Stimulated activated CD8-positive, alpha-beta memory T cell treated with anti-CD3 and anti-CD28 coated beads, Interleukin-12 subunit alpha, Interleukin-12 subunit beta, amount 100 ng/mL, for 4 hours (primary cell): ENCODE measurements at places on chromosomes 13 and 19.
A peak's percentile ranks its signal among the peaks of the same experiment; 100 is the strongest.

DNA sequence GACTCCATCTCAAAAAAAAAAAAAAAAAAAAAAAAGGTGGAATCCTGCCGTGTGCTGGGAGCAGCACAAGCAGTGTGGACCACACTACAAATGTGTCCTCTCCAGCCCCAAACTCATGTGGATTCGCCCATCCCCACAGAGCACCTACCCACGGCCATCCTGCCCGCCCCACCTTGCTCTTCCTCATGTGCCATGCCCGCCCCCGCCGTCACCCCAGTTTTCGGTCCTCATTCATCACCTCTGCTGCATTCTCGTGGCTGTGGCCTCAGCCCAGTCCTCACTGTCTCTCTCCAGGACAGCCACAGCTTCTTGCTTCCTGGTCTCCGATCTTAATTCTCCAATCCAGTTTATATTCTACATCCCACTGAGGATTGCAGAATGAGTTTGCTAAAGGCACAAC is 80.0 kb upstream of the TM9SF2 start:
- DNase-seq = no peak

DNA sequence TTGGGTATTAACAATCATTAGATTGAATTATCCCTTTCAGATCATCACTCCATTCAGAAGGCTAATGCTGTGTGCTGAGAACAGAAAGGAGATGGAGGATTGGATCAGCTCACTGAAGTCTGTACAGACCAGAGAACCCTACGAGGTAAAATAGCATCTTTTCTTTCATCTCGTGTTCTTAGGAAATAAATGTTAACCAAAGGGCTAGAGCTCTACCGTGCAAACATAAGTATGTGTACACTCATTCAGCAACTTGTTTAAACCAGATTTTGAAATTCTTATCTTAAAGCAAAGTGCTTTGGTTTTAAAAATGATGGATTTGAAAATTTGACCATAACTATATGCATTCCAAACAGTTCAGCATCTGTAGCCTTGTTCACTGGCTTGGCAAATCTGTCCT is 106.8 kb downstream of the DGKH start:
- no peak for DNase-seq

DNA sequence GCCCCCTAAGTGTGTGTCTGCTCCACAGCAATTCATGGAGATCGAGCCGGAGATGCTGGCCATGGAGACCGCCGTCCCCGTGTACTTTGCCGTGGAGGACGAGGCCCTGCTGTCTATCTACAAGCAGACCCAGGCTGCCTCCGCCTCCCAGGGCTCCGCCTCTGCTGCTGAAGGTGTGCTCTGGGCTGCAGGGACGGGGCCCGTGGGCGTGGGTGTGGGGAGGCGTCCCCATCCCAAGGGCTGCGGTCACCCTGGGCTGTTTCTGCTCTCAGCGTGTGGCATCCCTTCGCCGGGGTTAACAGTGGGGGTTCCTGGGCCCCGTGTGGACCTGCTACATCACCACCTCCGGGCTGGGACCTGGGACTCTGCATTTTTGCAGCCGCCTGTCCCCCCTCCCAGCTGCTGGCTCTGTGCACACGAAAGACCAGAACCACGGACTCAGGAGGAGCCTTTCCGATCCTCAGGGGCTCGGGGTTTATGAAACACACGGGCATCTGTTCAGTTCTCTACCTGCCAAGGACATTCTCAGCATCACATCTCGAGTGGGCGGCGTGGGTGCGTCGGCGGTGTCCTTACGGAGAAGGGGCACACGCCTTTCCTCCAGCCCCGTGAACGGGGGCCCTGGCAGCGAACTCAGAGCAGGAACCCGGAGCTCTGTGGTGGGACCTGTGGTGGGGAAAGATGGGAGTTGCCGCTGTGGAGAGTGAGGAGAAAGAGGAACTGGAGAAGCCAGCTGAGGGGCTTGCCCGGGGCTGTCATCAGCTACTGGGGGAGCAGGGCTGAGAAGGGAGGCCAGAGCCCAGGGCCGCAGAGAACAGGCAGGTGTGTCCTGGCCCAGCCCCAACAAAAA is 7.8 kb downstream of the NCLN start:
- DNase-seq = no peak

GRCh38 chr13:69050696-69051095 is 1056.9 kb upstream of the ATXN8OS start:
- DNase-seq = no peak

DNA sequence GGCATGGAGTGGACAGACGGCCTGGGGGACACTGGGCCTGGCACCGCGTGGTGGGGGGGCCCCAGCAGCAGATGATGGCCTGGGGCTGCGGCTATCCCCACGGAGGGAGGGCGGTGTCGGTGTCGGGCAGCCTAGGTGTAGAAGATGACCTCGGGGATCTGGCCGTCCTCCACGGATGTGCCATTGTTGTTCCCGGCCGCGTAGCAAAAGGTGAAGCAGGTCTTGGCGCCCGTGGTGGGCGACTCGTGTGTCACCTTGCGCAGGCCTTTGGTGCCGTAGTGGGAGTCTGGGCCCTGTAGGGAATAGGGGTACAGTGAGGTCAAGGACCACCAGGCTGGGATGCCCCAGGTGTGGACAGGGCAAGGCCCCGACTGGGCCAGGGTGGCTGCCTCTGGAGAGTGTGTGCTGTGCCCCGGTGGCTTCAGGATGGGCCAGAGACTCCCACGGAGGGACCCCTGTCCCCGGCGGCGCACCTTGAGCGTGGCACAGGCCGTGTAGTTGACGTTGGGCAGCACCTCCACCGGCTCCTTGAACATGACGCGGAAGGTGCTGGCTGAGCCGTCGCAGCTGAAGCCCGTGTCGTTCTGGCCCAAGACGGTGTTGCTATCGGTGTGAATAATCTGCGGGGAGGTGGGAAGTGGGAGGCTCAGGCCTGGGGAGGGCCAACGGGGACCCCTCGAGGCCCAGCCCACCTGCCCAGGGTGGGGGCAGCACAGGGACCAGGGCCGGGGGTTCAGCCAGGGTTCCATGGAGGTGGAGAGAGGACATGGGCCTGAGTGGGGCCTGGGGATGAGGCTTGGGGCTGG is 29.0 kb downstream of the BTBD2 start:
- no peak for DNase-seq

DNA sequence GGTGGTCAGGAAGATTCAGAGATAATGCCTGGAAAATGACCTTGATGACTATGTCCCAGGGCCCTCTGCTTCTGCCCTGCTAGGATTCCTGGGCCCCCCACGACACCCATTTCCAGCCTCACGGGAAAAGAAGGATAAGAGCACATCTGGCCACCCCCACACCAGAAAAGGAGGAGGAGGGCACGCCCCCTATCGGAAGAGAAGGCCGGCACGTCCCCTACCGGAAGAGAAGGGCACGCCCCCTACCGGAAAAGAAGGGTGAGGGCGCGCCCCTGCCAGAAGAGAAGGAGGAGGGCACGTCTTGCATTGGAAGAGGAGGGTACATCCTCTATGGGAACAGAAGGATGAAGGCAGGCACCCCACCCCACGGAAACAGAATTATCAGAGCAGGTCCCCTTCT is 84.3 kb downstream of the IER2 start:
- DNase-seq = peak; percentile 18

DNA sequence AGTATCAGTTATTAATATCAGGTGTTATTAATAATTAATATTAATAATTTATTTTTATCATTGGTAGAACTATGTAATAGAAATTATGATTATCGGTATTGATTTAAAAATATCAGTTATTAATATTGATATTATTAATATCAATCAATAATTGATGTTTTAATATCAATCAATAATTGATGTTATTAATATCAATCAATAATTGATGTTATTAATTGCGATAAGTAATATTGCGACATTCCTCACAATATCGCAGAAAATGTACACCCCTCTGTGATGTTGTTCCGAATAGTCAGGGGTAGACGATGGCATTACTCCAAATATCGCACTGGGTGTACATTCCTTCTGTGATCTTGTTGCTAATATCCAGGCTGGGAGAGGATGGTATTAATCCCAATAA is 3.7 kb upstream of the RGCC start:
- DNase-seq = no peak

DNA sequence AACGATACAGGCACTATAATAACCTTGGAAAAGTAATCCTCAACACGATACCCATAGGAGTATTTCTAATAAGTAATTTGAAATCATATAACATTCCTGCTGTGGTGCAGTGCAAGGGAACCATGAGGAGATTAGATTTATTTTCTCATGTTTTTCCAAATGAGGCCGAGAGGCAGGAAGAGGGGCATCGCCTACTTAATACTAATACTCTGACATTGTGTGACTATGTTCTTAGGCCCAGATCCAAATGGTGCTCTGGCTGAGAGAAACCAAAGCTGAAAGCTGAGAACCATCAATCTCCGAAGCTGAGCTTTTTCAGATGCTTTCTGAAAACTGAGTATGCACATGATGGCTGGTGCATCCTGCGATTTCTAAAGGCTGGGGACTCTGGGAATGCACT is 248.0 kb upstream of the MAB21L1 start:
- DNase-seq = no peak

- no peak for DNase-seq
Measured at GRCh38 chr19:13727798-13728197, 36.5 kb upstream of the MRI1 start.

- DNase-seq = no peak
Measured at GRCh38 chr19:38805180-38805579, 7.6 kb downstream of the LGALS4 start.

GRCh38 chr13:75935805-75936204 is 299.7 kb downstream of the LMO7 start:
- DNase-seq = no peak

- DNase-seq = no peak
Measured at GRCh38 chr19:2324220-2324948, 4.0 kb downstream of the LSM7 start.
